ENCODE measurements at places on chromosomes 5 and 9. TPM values are rescaled to one million over a fixed set of nuclear protein-coding genes. Genes with fewer than 3 reads are reported as not detected.

Gene THBS4
- polyA plus RNA-seq = 0.36 TPM

Gene CHSY3
- not detected for polyA plus RNA-seq

Gene SHLD3
- 5.1 TPM for polyA plus RNA-seq

Gene EPB41L4B
- polyA plus RNA-seq = not detected

Gene LAMC3
- polyA plus RNA-seq = not detected

Gene N4BP3
- polyA plus RNA-seq = 10.1 TPM

Gene STK10
- polyA plus RNA-seq = 87.9 TPM

Measured in IgD-negative memory B cell (primary cell).